ENCODE measurements at places on chromosomes 13 and 19. TPM values are rescaled to one million over a fixed set of nuclear protein-coding genes. Genes with fewer than 3 reads are reported as not detected.

- no peak for DNase-seq
Measured at GRCh38 chr13:112984501-112984900, 15.5 kb downstream of the MCF2L start.

The IL27RA gene
- 6.0 TPM for total RNA-seq

GRCh38 chr19:30557212-30557611, 185.0 kb downstream of the ZNF536 start:
- DNase-seq = no peak

DNA sequence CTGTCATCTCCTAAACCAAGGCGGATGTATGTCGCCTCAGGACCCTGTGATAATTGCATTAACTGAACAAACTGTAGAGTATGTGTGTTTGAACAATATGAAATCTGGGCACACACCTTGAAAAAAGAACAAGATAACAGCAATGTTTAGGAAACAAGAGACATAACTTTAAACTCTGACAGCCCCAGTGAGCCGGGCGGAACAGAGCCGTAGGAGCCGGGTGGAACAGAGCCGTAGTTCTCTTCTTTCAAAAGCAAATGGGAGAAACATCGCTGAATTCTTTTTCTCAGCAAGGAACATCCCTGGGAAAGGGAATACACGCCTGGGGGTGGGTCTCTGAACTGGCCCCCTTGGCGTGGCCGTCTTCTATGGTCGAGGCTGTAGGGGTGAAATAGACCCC, 31.8 kb upstream of the ZNF675 start:
- DNase-seq = no peak

The ZNF296 gene
- 3.0 TPM for total RNA-seq

- DNase-seq = no peak
Measured at GRCh38 chr19:28349604-28350003, 863.3 kb downstream of the UQCRFS1 start.

DNA sequence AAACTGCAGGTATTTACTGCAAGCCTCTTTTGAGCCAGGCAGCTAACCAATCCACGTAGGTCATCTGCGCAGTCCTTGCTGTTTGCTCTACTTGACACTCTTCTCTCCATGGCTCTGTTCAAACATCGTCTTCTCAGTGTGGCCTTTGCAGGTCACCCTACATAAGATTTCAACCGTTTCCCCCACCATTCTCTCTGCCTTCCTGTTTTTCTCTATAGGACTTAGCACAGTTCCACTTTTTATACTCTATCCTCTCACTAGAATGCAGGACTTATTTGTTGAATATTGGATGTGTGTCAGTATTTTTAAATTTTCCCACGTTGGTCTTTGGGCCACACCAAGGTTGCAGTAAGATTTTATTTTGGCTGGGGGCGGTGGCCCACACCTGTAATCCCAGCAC, 1.7 kb upstream of the FBXW9 start:
- no peak for DNase-seq
